Activated T-cell treated with anti-CD3 and anti-CD28 coated beads, Interleukin-2, amount 50 U/mL, for 72 hours (primary cell): ENCODE measurements at places on chromosomes 6 and 20. TPM values are rescaled to one million over a fixed set of nuclear protein-coding genes. Genes with fewer than 3 reads are reported as not detected.

DNA sequence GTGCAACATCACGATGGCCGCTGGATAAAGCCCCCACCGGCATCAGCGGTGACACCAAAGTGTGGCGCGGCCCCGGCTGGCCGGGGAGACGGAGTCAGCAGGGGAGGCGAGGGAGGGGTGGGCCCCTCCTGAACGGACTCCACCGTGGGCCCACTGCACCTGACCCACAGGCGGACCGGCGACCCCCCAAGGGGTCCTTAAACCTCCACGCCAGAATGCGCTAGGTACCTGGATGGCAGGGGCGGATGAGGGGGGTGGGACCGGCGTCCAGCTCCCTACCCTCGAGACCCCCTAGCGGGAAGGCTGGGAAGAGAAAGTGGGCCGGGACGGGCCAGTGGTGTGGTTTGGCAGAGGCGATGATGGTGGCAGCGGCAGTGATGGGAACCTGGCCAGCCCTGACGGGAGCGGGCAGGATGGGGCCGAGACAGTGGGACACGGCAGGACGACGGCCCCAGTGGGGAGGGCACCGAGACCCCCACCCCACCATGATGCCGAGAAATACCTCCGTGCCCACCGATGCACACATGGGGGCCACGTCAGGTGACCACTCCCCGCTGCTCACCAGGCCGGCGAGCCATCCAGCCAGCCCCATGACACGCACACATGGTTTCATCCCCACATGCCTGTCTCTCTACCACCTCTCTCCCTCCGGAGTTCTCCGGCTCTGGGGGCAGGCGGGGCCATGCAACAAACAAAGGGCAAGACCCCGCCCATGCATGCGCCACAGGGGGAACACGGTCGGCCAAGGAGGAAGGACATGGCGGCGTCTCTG, 771.9 kb upstream of the DEFB115 start:
- H3K4me3 ChIP-seq: no peak overlapping the region
- H3K36me3 ChIP-seq: peaks cover 12% of the 10 kb centered on the region
- H3K27ac ChIP-seq: no peak overlapping the region
- H3K4me1 ChIP-seq: no peaks in the 10 kb centered on the region
- H3K27me3 ChIP-seq: no peaks in the 10 kb centered on the region

DNA sequence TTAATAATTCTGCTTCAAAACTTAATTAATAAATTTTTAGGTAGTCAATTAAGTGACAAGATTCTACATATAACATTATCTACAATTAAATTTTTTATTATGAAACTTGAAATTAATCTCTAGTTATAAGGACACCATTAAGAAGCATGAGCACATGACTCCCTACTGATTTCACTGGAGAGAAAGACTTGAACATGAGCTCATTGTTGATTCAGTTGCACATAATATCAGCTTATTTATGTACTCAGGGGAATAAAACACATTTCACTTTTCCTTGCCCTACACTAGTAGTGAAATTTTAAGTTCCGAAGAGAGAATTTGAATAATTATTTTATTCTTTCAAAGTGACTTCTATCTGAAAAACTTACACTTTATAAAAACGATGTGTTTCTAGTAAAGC, 370.2 kb upstream of the EPHA7 start:
- H3K27me3 ChIP-seq: no peaks in the 10 kb centered on the region
- DNase-seq: no peak
- no peaks in the 10 kb centered on the region for H3K4me1 ChIP-seq

DNA sequence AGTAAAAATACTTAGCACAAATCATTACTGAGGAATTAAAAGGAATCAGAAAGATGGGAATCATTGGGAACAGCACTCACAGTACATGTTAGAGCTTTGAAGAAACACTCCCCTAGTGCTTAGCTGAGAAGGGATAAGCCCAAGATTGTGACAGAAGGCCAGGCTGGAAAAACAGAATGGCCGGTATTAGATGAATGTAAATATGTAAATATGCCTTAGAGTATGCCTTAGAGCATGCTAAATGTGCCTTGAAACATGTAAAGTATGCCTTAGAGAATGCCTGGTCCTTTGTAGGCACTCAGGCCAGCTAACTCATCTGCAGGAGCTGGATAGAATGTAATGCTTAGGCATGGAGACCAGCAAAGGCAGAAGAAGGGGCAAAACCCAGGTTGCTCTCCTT, 10.6 kb upstream of the TENT5A start:
- no peaks in the 10 kb centered on the region for H3K4me1 ChIP-seq
- DNase-seq: no peak
- no peak overlapping the region for H3K4me3 ChIP-seq
- peaks cover 24% of the 10 kb centered on the region for H3K27me3 ChIP-seq

DNA sequence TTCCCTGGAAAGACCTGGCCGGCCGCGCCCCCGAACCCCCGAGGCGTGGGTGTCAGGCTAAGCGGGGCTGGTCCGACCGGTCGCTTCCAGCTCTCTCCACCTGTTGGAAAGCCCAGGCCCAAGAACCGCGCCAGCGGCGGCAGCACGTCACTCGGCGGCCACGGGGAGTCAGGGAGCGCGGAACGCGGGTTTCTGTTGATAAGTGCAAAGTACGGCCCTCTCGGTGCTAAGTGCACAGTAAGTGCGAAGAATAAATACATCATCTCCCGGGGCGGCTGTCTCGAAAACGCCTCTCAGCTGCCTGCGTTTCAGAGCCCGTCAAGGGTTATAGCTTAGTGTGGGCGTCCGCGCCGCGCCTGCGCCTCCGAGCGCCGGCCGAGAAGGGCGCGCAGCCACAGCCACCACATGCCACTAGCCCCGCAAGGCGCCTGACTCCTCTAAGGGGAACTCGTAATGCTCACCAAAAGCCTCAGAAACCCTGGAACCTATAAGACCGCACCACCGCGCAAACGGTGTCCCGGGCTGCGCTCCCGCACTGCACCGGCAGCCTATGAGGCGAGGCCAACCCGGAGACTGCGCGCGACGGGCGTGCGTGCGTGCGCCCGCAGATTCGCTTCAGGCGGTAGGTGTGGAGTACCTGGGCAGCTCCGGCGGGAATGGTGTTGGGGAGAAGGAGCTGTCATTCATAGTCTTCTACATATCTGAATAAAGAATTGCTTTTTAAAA, 9.2 kb upstream of the TBX18 start:
- H3K36me3 ChIP-seq: peaks cover 7% of the 10 kb centered on the region
- peaks cover 10% of the 10 kb centered on the region for H3K4me1 ChIP-seq
- peaks cover 79% of the 10 kb centered on the region for H3K27me3 ChIP-seq
- peak; percentile 11 for DNase-seq
- H3K27ac ChIP-seq: no peak overlapping the region

DNA sequence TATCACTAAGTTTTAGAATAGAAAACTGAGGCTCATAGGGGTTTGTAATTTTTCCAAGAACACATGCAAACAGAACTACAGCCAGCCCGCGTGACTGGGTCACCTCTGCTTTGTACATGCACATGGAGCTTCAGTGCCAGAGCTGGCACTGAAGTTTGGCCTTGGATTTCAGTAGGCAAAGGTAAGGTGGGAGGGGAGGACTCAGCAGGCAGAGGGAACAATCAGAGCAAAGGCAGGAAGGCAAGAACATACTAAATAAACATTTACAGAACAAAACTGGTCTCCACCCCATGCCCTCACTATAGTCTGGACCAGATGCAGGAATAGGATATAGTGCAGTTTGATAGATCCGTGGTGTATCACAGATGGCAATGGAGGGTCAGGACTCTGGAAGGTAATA, 13.6 kb upstream of the ABRACL start:
- H3K36me3 ChIP-seq: no peaks in the 10 kb centered on the region
- no peak for DNase-seq
- H3K27ac ChIP-seq: no peak overlapping the region

- peaks cover 3% of the 10 kb centered on the region for H3K36me3 ChIP-seq
- H3K27me3 ChIP-seq: no peaks in the 10 kb centered on the region
- H3K27ac ChIP-seq: peak overlapping the region; percentile 81
- H3K4me1 ChIP-seq: no peaks in the 10 kb centered on the region
Observed at GRCh38 chr20:35011589-35012226, 56.0 kb downstream of the MYH7B start.

GRCh38 chr20:45017281-45017680, 51.0 kb downstream of the STK4 start:
- H3K4me1 ChIP-seq: peaks cover 36% of the 10 kb centered on the region
- no peak for DNase-seq
- no peaks in the 10 kb centered on the region for H3K27me3 ChIP-seq

- no peak overlapping the region for H3K4me3 ChIP-seq
- H3K36me3 ChIP-seq: no peaks in the 10 kb centered on the region
- no peak for DNase-seq
- no peaks in the 10 kb centered on the region for H3K27me3 ChIP-seq
- no peak overlapping the region for H3K27ac ChIP-seq
- no peaks in the 10 kb centered on the region for H3K4me1 ChIP-seq
Observed at GRCh38 chr6:73207221-73207837, 18.0 kb downstream of the KHDC1L start.

- no peaks in the 10 kb centered on the region for H3K4me1 ChIP-seq
- no peak for DNase-seq
- no peaks in the 10 kb centered on the region for H3K36me3 ChIP-seq
- no peak overlapping the region for H3K27ac ChIP-seq
Observed at GRCh38 chr20:9919271-9920014, 80.6 kb upstream of the PAK5 start.

DNA sequence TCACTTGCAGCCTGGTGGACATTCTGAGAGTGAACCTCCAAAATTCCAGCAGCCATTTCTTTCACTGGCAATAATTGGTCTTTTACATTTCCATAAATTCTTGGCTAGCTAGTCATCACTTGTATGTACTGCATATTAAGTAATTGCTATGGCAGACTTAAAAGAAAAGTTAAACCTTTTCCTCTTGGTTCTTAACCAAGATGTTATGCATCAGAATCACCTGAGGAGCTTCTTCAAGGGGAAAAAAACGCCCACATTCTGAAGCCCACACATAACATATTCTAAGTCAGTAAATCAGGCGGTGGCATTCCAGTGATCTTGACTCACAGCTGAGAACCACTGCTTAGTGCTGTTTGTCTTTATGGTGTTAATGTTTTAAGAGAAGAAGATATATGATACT, 37.0 kb downstream of the CDC40 start:
- H3K27me3 ChIP-seq: no peaks in the 10 kb centered on the region
- H3K4me1 ChIP-seq: no peaks in the 10 kb centered on the region
- no peak overlapping the region for H3K27ac ChIP-seq
- H3K4me3 ChIP-seq: no peak overlapping the region
- peaks cover 15% of the 10 kb centered on the region for H3K36me3 ChIP-seq

DNA sequence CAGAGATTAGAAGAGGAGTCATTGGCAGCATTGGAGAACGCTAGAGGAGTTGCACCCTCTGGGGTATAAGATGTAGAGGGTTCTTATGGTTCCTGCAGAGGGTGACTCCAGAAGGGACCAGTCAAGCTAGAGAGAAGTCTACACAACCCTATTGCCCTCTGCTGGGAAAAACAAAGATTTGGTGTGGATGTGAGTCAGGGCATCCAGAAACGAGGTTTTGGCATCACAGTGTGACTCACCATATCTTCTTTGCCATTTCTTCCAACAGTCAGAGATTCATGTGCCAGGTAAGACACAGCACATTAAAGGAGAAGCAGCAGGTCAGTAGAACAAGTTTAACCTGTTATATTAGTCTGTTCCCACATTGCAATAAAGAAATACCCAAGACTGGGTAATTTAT, 598.8 kb downstream of the MAFB start:
- H3K27me3 ChIP-seq: no peaks in the 10 kb centered on the region
- no peak overlapping the region for H3K27ac ChIP-seq
- no peak overlapping the region for H3K4me3 ChIP-seq
- DNase-seq: no peak
- no peaks in the 10 kb centered on the region for H3K4me1 ChIP-seq

DNA sequence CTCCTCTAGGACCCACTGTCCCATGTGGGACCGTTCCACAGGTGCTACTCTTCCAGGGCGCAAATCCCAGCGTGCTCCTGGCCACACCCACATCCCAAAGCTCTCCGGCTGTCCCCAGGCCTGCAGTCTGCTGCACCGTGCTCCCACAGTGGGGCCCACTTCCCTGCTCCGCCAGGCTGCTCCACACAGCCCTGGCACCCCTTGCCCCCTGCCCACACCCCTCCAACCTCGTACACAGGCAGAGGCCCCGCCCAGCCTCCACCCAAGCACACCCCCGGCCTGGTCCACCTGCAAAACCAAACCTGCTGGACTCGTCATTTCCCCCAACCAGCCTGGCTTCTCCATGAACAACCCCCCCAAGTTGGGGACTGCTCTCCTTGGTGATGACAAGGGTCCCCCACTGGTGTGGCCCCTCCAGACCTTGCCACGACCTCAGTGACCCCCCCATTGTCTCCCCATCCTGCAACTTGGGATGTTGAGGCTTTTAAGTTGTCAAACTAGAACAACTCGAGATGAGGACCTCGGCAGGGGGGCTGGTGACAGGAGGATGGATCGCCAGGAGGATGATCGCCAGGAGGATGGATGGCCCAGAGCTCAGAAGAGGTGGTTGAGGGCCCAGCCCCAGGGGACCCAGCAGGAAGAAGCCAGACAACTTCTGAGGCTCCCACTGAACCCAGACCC, 27.1 kb downstream of the YTHDF1 start:
- no peaks in the 10 kb centered on the region for H3K4me1 ChIP-seq
- no peak for DNase-seq
- no peak overlapping the region for H3K27ac ChIP-seq
- no peaks in the 10 kb centered on the region for H3K36me3 ChIP-seq

DNA sequence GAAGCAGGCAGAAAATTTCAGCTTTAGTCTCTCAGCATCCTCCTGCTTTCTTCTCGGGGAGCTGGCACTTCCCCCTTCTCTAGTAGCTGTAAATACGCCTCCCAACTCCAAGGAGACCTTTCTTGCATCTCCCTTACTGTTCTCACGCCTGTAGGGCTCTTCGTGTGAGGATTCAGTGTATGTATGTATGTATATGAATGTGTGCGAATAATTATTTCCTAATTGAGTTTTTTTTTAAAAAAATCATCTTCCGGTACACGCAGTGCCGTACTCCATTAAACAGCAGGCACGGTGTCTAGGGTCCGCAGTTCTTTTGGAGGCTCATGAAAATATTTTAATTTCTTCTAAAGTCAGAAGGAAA, 85.4 kb downstream of the HFE start:
- H3K36me3 ChIP-seq: peaks cover 4% of the 10 kb centered on the region
- H3K27ac ChIP-seq: peak overlapping the region; percentile 94
- H3K4me1 ChIP-seq: peaks cover 57% of the 10 kb centered on the region
- no peaks in the 10 kb centered on the region for H3K27me3 ChIP-seq

GRCh38 chr6:161128230-161128629, 136.7 kb downstream of the MAP3K4 start:
- H3K4me3 ChIP-seq: peak overlapping the region; percentile 46
- peak; percentile 12 for DNase-seq
- H3K27me3 ChIP-seq: no peaks in the 10 kb centered on the region
- H3K27ac ChIP-seq: peak overlapping the region; percentile 76
- peaks cover 24% of the 10 kb centered on the region for H3K4me1 ChIP-seq

Gene METTL24
- not detected for total RNA-seq

Gene CST2
- not detected for total RNA-seq

Gene GZF1
- total RNA-seq: 5.9 TPM

Gene SPTLC3
- total RNA-seq: 2.0 TPM

Gene POPDC3
- not detected for total RNA-seq

Gene LHFPL5
- total RNA-seq: not detected

Gene WFDC5
- total RNA-seq: not detected

Gene FAM162B
- total RNA-seq: not detected

Gene THBS2
- not detected for total RNA-seq

Gene XKR7
- total RNA-seq: not detected

Gene TPBG
- total RNA-seq: 0.07 TPM

Gene RNGTT
- 18.1 TPM for total RNA-seq
